ENCODE measurements at places on chromosomes 5 and 9.

GRCh38 chr9:37947977-37948376 lies 44.0 kb upstream of the SLC25A51 start:
- DNase-seq, result no peak

DNA sequence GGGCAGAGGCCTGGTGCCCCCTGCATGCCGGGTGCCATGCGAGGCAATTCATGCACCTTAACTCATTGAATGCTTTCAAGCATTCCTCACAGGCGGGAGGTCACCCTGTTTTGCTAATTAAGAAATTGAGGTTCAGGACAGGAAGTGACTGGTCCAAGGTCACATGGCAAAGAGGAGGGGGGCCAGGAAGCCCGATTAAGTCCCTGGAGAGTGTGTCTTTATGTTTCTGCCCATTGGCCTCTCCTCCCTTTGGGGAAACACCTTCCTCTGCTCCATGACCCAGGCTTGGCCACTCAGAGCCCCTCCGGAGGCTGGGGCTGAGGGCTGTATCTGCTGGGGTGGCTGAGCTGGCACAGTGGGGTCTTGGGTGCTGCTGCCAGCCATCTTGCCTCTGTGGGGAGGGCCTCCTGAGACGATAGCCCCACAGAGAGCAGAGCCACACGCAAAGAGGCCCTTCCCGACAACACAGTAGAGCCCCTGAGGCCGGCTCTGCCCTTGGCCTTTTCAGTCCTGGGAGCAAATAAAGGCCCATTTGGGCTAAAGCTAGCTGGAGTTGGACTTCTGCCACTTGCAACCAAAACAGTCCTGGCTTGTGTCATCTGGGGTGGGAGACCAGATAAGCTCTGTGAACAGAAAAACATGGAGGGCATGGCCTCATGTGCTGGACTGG lies 90.8 kb upstream of the NEURL1B start:
- no peak for DNase-seq

DNA sequence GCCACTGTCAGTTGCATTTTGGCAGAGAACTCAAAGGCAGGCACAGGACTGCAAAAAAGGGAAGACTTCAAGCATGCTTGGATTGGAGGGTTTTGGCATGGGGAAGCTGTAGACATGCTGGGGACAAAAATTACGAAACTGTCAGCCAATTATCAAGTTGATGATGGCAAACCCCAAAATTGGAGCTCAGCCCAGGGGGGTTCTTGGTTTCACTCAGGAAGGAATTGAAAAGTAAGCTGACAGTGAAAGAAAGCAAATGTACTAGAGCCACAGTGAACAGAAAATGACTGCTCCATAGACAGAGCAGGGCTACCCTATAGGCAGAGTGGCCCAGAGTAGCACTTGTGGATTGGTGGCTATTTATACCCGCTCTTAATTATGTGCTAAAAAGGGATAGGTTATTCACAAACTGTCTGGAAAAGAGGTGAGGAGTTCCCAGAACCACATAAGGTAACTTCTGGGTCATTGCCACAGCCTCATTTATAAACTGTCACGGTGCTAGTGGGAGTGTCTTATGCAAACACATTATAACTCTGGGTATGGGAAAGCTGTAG lies 14.6 kb upstream of the CFAP95 start:
- no peak for DNase-seq

- DNase-seq, result no peak
Measured at GRCh38 chr9:133269537-133270362, 5.3 kb downstream of the ABO start.

GRCh38 chr5:126097876-126098275 lies 325.3 kb upstream of the GRAMD2B start:
- DNase-seq, result no peak

GRCh38 chr9:70491426-70492318 lies 77.2 kb upstream of the KLF9 start:
- DNase-seq, result no peak
